Activated T-cell treated with anti-CD3 and anti-CD28 coated beads, Interleukin-2, amount 50 U/mL, for 4 hours (primary cell): ENCODE measurements at places on chromosomes 16 and 17. TPM values are rescaled to one million over a fixed set of nuclear protein-coding genes. Genes with fewer than 3 reads are reported as not detected.

Gene MYOCD
- total RNA-seq, result not detected

Gene SKAP1
- 33.9 TPM for total RNA-seq

Gene LRRC75A
- 0.96 TPM for total RNA-seq

Gene CLEC3A
- total RNA-seq, result not detected

Gene TUBG2
- total RNA-seq, result 5.6 TPM

- no peak for DNase-seq
These were observed 31.8 kb upstream of the APPBP2 start for GRCh38 chr17:60557805-60558204.

- DNase-seq, result no peak
These were observed 217.0 kb upstream of the DYNLRB2 start for GRCh38 chr16:80323808-80324195.

- DNase-seq, result no peak
These were observed 17.3 kb upstream of the CLEC18B start for GRCh38 chr16:74438492-74438979.

- peak; percentile 20 for DNase-seq
These were observed 7.5 kb upstream of the SLC35B1 start for GRCh38 chr17:49715216-49715615.

DNA sequence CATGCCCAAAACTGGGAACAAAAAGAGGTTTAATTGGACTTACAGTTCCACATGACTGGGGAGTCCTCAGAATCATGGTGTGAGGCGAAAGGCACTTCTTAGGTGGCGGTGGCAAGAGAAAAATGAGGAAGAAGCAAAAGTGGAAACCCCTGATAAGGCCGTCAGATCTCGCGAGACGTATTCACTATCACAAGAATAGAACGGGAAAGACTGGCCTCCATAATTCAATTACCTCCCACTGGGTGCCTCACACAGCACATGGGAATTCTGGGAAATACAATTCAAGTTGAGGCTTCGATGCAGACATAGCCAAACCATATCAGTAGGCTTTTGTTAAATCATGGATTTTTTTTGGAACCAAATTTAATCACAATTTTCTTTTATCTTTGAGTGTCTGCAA, 24.4 kb downstream of the RBL2 start:
- DNase-seq, result no peak

GRCh38 chr17:20260268-20260667, 207.1 kb downstream of the LGALS9B start:
- no peak for DNase-seq

- DNase-seq, result no peak
These were observed 17.7 kb downstream of the BCL7C start for GRCh38 chr16:30875871-30876801.

- no peak for DNase-seq
These were observed 26.9 kb upstream of the CACNA1H start for GRCh38 chr16:1126044-1126443.

GRCh38 chr16:57289391-57290257, 5.2 kb upstream of the PLLP start:
- DNase-seq, result no peak

DNA sequence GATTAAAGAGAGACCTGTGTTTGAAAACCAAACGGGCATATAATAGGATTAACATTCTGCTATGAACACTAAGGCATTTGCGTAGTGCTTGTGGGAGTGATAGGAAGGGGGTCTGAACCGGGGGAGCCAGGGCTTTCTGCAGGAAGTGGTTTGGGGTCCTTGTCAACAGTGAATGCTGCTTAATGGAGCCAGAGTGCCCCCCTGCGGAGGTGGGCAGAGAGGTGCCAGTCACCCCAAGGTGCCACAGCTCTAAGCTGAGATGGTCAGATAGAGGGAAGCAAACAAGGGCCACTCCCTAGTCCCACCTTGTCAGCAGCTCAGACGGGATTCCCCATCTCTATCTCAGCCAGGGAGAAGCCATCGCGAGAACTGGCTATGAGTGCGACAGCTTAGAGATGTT, 17.7 kb downstream of the NAA60 start:
- DNase-seq, result peak; percentile 31
